Forelimb muscle (tissue), 1 donor: ENCODE measurements at places on chromosomes 6 and 20. TPM values are rescaled to one million over a fixed set of nuclear protein-coding genes. Genes with fewer than 3 reads are reported as not detected.

DNA sequence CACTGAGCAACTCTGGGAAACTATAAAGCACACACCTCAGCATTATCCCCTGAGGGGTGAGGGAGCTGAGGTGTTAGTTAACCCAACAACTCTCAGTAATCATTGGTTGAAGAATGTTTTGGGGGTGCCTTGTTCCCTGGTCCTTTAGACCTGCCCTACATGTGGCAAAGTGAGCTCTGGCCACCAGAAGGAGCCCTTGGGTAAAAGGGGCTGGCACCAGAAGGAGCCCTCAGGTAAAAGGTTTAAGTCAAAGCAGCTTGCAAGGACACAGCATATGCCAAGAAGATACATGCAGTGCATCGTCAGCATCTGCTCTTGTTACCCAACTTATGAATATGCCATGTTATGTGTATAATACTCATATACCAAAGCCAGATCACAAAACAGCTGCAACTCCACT, 1081.7 kb downstream of the KIF16B start:
- no peak for DNase-seq

GRCh38 chr20:34552569-34552968, 5.9 kb upstream of the MAP1LC3A start:
- no peak for DNase-seq

GTSF1L gene
- polyA plus RNA-seq = not detected

AFDN gene
- 45.7 TPM for polyA plus RNA-seq

- no peak for DNase-seq
These were observed 74.6 kb downstream of the GPX5 start for GRCh38 chr6:28600245-28600644.

MUC21 gene
- not detected for polyA plus RNA-seq

- no peak for DNase-seq
These were observed 6.2 kb downstream of the KCNK5 start for GRCh38 chr6:39223061-39223460.

DNA sequence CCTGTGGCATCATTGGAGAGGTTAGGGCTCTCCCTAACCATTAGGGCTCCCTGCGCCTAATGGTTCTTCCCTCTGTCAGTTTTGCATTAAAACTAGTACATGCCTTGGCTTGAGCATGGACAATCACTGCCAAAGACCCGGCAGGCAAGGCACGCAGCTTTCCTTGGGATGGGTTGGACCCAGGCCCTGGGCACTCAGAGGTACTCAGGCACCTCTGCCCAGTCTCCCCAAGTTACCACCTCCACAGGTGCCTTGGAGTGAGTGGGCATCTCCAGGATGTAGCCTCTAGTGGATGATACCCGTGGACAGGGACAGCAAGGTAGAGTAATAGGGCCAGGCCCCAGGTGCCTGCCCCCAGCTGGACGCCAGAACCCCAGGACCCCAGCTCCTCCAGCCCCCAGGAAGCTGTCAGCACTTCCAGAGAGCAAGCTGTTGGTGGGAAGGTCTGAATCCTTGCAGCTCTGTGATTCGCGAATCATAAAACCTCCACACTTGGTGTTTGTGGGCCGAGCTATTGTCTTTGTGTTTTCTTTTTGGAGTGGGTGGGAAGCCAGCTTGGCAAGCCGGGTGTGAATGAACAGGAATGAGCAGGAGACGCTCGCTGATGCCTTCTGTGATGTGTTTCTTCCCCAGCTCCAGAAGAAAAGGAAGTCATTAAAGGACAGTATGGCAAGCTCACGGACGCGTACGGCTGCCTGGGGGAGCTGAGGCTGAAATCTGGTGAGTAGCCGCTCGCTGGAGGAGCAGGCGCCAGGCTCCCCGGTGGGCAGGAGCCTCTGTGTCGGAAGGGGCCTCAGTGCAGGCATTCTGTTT, 35.1 kb downstream of the SYNJ2 start:
- DNase-seq = no peak

DNA sequence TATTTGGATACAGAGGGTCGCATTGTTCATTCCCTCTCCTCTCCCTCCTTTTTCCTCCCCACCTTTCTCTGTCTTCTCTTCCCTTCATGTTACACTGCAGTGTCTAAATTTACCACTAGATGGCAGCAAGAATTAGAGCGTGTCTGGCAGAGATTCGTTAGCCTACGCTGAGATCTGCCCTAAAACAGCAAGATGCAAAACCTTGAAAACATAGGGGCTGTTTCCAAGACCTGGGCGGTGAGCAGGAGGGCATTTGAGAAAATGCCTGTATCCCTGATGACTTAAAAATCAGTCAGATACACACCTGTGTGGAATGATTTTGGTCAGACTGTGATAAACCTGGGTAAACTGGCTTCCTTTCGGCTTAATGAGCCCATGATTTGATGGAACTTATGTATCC, 101.5 kb upstream of the ISM1 start:
- DNase-seq = peak; percentile 48
